Right atrium auricular region (tissue), 2 donors: ENCODE measurements at places on chromosomes 4 and X. TPM values are rescaled to one million over a fixed set of nuclear protein-coding genes. Genes with fewer than 3 reads are reported as not detected.
A peak's percentile ranks its signal among the peaks of the same experiment; 100 is the strongest.

DNA sequence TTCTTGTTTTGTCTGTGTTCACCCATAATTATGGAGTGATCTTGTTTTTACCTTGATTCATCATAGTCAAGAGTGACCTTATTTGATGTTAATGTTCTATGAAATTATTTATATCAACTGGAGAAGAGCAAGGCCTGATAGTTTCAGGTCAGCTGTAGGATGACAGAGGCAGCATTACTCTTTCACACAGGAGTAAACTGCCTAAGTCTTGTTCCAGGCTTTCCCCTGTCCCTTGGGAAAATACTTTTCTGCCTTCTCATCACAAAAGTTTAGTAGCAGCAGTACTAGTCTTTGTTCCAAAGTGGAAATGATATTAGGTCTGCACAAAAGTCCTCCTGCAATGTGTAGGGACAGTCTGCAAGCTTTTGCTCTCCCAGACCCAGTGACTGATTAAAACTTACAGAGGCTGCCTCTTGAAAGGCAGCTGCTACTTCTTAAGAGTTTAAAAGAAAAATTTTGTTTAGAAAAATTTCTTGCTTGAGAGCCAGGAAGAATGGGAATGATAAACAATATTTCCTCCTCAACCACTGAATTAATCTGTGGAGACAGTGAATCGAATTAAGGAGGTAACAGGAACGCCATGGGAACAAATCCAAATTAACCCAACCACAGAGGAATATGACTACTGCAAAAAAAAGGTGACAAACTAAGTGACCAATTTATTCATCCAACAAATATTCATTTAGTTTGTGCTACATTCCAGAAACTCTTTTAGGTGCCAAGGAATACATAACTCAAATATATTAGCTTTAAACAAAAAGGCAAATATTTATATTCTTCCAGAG is 991.4 kb upstream of the PABPC4L start:
- no peak for DNase-seq

GRCh38 chr4:7156328-7156727 is 36.0 kb upstream of the SORCS2 start:
- no peak for DNase-seq

- DNase-seq = no peak
Measured at GRCh38 chr4:139689093-139689722, 23.6 kb downstream of the MGST2 start.

GPR173 gene
- total RNA-seq = 0.93 TPM

FABP2 gene
- total RNA-seq = 0.48 TPM

NPY2R gene
- total RNA-seq = not detected

- no peak for DNase-seq
Measured at GRCh38 chr4:173217727-173218126, 49.1 kb downstream of the GALNT7 start.

BEX3 gene
- total RNA-seq = 229 TPM

DNA sequence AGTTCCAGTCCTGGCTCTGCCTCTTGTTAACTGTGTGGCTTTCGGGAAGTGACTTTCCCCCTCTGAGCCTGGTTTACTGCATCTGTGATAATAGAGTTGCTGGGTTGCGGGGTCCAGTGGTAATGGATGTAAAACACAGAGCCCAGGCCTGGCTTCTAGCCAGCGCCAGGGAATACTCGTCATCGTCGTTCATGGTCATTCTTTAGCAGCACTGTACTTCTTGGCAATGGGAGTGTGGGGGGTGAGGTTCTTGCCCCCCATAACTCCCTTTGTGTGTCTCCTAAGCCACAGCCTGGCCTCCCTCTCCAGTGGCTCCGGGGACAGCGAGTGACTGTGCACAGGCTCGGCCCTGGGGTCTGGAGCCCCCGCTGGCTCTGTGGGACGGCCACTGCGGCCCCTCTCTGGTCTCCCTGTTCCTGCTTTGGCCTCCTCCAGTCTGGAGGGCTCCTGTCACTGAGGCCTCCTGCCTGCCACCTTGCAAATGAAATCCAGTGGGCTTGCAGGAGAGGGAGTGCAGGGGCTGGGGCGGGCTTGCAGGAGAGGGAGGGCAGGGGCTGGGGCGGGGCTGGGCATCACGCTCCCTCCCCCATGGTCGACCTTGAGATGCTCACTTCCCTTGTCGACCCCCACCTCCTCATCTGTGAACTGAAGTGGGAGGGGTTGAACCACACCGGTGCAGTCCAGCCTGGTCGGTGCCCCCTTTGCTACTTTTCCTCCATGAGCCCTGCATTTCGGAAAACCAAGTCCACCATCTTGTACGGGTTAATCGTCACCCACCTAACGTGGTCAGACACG is 13.2 kb downstream of the PSAPL1 start:
- DNase-seq = peak; percentile 42

MAGEB5 gene
- total RNA-seq = not detected

DNA sequence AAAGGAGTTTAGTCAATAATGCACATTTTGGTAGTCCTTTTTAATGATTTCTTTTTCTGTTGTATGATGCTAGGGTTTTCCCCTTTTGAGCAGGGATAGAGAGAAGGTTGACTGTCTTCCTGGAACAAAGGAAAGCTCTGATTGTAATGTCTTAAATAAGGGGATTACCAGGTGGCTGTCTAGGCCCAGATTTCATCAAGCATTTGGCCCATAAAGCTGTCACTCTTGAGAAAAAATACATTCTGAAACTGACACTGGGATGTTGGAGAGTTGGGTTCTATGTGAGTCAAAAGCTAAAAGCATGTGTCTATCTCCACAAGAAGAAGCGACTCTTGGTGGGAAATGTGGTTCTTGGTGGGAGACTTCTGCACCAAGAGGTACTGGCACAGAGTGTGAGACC is 26.4 kb downstream of the KIAA1210 start:
- DNase-seq = no peak

SMIM10 gene
- total RNA-seq = 6.8 TPM

GRCh38 chr4:100495074-100495473 is 22.7 kb downstream of the EMCN start:
- no peak for DNase-seq

- DNase-seq = no peak
Measured at GRCh38 chrX:133405498-133406185, 9.6 kb downstream of the GPC4 start.

GRCh38 chr4:38686682-38687081 is 22.7 kb downstream of the KLF3 start:
- DNase-seq = no peak

DNA sequence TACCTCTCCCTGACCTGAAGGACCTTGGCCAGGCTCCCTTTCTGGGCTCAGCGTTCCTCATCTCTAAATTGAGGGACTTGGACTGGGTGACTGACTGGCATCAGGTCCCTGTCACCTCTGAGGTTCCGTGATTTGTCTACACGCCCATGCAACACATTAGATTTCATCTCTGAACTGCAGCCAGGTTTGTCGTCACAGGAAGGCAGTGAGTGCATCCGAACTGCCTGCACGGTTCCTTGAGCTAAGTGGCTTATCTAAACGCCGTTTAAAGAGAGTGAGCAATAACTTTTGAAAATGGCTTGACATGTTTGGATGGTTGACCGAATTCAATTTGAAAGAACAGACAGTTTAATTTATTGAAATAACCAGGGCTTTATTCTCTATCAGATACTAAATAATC is 70.1 kb downstream of the PCYT1B start:
- no peak for DNase-seq

- DNase-seq = no peak
Measured at GRCh38 chrX:9997524-9997923, 30.4 kb downstream of the CLDN34 start.

GRCh38 chr4:52865300-52865699 is 3.2 kb downstream of the RASL11B start:
- no peak for DNase-seq

FAAH2 gene
- 0.44 TPM for total RNA-seq

SPANXB1 gene
- not detected for total RNA-seq

DNA sequence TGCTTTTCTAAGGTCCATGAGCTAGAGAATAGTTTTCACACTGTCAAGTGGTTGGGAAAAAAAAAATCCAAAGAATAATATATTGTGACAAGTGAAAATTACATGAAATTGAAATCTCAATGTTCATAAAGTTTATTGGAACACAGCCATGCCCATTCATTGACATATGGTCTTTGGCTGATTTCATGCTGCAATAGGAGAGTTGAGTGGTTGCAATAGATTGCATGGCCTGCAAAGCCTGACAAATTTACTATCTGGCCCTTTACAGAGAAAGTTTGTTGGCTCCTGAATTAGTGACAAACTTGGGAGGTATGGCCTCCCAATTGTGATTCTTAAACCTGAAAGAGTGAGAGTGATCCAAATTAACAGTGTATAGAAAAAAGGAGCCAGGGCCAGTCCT is 115.5 kb upstream of the FAM9C start:
- DNase-seq = no peak

SYTL5 gene
- not detected for total RNA-seq

DNA sequence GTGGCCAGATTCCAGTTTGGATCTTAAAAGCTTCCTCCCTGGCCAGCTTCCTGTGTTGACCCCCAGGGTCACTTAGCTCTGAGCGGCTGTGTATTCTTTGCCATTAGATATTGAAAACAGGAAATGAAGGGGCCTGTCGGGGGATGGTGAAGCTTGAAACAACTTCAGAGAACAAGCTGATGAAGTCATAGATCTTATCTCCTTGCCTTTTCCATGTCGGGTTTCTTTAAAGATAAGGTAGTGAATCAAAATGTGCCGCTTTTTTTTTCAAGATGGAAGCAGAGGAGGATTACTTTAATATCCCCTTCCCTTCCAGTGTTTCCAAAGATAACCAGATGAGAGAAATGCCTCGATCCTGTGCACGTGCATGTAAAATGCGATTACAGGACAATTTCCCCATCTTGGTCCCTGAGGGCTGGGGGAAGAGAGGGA is 508.5 kb downstream of the MID1IP1 start:
- no peak for DNase-seq

DNA sequence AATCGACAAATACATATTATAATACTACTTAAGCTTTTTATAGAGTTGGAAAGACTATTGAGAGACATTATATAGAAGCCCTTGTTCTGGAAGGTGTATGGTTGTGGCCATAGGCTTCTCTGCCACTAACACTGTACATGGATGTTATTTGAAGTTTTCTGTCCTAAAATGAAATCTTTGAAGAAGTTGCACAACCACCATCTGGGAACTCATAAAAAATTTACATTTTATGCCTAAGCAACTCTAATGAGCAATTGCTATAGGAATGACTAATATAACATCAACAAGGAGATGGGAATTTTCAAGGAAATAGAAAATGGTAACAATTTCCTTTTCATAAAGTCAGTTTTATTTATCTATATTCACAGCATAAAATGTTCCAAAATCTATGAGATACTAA is 7.4 kb downstream of the HTN1 start:
- DNase-seq = no peak

GRCh38 chrX:1491851-1492349 is 39.2 kb upstream of the ASMTL start:
- DNase-seq = no peak

DNA sequence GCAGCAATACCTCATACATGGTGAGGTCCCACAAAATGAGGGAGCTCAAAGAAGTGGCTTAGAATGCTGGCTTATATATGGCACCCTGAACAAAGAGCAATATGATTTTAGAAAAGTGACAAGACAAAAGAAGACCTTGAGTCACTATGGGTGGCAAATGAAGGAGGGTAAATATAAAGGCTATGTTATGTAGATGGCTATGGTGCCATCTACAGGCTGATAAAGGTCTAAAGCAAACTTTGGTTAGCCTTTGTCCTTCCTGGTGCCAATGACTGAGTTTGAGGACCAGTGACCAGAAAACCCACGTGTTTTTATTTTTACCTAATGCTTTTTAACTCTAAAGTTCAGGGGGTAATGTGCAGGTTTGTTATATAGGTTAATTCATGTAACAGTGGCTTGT is 151.8 kb downstream of the CCNG2 start:
- no peak for DNase-seq
